ENCODE measurements at places on chromosomes 3 and 15.
A peak's percentile ranks its signal among the peaks of the same experiment; 100 is the strongest.

DNA sequence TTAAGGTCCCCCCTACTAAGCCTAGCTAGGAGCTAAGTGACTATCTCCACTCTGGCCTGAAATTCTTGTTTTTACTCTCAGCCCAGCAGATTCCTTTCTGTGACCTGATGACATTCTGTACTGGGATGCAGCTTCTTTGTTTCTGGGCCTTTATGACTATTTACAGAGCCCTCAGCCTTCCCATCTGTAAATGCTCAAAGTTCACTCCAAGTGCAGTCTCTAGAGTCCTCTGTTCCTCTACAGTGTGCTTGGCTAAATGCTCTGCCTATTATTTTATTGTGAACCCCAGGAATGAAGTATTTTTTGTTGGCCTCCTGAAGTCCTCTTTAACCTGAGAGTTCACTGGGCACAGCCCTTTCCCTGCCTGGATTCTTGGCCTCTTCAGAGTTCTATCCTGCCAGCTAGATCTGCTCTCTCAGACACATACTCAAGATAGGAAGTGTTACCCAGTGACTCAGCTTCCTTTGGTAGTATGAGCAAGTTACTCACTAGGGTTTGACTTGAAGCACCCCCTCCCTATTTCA, 278.1 kb upstream of the P2RY1 start:
- peak; percentile 73 for DNase-seq
- no peak overlapping the region for H3K4me3 ChIP-seq
- peak overlapping the region; percentile 38 for H3K27ac ChIP-seq
- H3K36me3 ChIP-seq: no peaks in the 10 kb centered on the region
- peaks cover 9% of the 10 kb centered on the region for H3K4me1 ChIP-seq

GRCh38 chr15:29819979-29820378, 2.3 kb downstream of the TJP1 start:
- DNase-seq: no peak
- peak overlapping the region; percentile 87 for H3K4me3 ChIP-seq
- no peak overlapping the region for H3K27ac ChIP-seq
- H3K27me3 ChIP-seq: no peaks in the 10 kb centered on the region
- no peaks in the 10 kb centered on the region for H3K36me3 ChIP-seq

GRCh38 chr3:170499562-170500156, 81.0 kb downstream of the CLDN11 start:
- peaks cover 17% of the 10 kb centered on the region for H3K4me1 ChIP-seq
- DNase-seq: peak; percentile 85
- no peaks in the 10 kb centered on the region for H3K27me3 ChIP-seq
- H3K36me3 ChIP-seq: no peaks in the 10 kb centered on the region
- no peak overlapping the region for H3K27ac ChIP-seq
- H3K4me3 ChIP-seq: no peak overlapping the region

- H3K27me3 ChIP-seq: peaks cover 5% of the 10 kb centered on the region
- DNase-seq: no peak
- no peak overlapping the region for H3K4me3 ChIP-seq
- no peaks in the 10 kb centered on the region for H3K36me3 ChIP-seq
- H3K27ac ChIP-seq: no peak overlapping the region
Measured at GRCh38 chr3:32208447-32208846, 30.0 kb upstream of the CMTM8 start.

GRCh38 chr3:187802928-187803259, 57.6 kb upstream of the BCL6 start:
- H3K27ac ChIP-seq: no peak overlapping the region
- H3K4me3 ChIP-seq: no peak overlapping the region
- H3K36me3 ChIP-seq: no peaks in the 10 kb centered on the region
- DNase-seq: no peak
- H3K27me3 ChIP-seq: no peaks in the 10 kb centered on the region

GRCh38 chr15:100222349-100222715, 119.4 kb downstream of the ADAMTS17 start:
- no peaks in the 10 kb centered on the region for H3K4me1 ChIP-seq
- no peak overlapping the region for H3K27ac ChIP-seq
- no peak overlapping the region for H3K4me3 ChIP-seq
- no peaks in the 10 kb centered on the region for H3K36me3 ChIP-seq
- no peak for DNase-seq
